Stimulated activated CD4-positive, alpha-beta T cell treated with anti-CD3 and anti-CD28 coated beads, Interleukin-4, amount 100 ng/mL, for 1 hour (primary cell): ENCODE measurements at places on chromosomes 1 and 21.

- DNase-seq = no peak
Measured at GRCh38 chr1:209697126-209697525, 7.5 kb upstream of the HSD11B1 start.

GRCh38 chr1:154337253-154337894, 12.0 kb downstream of the ATP8B2 start:
- DNase-seq = no peak

DNA sequence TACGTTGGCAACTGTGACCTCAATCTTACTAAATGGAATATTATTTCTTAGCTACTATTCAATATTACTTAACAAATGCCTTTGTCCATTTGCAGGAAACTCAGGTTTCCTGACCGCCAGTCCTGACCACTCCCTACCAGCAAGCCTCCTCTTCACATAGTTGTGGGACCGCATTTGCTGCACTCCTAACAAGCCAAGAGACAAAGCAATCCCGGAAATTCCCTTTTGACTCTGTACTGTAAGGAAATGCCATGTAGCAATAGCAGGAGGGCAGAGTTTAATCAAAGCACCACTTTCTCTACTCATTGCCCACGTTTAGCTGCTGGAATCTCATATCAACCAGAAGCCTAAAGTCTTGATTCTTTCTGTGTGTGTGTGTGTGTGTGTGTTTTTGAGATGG, 28.1 kb upstream of the ACBD6 start:
- no peak for DNase-seq

DNA sequence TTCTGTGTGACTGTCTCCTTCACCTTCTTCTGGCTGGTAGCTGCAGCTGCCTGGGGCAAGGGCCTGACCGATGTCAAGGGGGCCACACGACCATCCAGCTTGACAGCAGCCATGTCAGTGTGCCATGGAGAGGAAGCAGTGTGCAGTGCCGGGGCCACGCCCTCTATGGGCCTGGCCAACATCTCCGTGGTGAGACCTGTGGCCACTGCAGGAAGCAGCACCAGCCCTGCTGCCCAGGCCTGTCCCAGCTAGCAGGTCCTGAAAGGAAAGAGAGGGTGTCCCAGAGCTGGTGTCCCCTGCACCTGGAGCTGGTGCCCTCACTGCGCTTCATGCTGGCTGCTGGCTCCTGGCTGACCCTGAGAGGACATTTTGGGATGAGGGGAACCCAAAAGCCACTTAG, 5.9 kb upstream of the ATXN7L2 start:
- DNase-seq = no peak

DNA sequence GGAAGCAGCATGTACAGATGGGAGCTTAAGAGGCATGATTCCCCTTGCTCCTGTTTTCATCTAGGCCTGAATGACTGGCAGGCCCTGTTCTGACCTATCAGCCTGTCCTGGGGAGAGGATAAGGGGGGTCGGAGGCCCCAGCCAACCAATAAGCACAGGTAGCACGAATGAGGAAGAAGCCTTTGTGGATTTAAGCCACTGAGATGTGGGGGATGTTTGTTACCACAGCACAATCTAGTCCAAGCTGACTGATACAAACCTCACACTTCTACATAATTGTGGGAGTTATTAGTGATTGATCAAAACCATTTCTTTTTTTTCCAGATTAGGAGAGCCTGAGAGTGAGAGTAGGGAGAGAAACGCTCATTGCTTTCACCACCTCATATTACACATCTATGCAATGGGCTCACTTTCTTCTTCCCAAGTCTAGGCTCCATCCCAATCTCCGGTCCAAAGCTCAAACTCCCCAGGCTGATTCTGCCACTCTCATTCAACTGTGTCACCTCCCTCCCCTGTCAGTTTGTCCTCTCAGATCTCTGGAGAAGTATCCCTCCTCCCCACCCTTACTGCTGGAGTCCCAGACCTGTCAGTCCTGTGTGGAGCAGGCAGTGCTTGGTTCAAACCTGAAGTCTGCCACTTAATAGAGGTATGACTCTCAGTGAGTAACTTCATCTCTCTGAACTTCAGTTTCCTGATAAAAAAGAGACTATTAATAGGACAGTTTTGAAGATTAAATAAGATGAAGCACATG, 220.5 kb downstream of the PTPRU start:
- DNase-seq = no peak

DNA sequence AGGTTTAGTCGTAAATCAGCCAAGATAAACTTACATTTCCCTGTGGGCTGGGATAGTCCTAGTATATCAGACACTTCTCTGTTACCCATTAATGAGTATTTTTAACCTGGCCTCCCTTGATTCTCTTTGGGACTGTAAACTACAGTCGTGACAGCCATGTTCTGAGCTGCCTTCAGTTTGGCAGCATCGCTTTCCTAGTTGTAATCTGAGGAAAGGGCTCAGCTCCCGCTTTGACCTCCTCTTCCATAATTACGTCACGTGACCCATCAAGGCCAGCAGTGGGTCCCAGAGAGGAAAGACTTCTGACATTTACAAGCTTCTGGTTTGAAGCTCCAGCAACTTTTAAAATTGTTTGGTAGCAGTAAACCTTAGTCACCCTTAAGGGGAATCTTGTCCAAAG, 34.6 kb upstream of the MTR start:
- no peak for DNase-seq
